Renal cortical epithelial cell (primary cell): ENCODE measurements at places on chromosomes 1 and 21. TPM values are rescaled to one million over a fixed set of nuclear protein-coding genes. Genes with fewer than 3 reads are reported as not detected.
A peak's percentile ranks its signal among the peaks of the same experiment; 100 is the strongest.

DNA sequence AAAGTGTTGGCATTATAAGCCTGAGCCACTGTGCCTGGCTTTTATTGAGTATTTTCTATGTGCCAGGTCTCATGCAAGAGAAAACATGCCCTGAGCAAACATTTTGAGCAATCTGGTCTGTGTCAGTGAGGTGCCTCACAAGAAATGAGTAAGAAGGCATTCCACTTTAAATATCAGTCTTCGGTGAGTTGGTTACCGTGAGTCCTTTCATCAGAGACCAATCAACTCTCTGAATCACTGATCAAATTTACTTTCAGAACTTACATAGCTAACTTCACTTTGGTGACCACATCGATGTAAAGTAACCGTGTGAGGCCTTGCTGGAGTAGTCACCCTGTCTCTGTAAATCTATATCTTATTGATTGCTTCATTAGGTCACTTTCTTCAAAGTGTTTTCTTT, 14.3 kb upstream of the DDX59 start:
- no peak for DNase-seq

DNA sequence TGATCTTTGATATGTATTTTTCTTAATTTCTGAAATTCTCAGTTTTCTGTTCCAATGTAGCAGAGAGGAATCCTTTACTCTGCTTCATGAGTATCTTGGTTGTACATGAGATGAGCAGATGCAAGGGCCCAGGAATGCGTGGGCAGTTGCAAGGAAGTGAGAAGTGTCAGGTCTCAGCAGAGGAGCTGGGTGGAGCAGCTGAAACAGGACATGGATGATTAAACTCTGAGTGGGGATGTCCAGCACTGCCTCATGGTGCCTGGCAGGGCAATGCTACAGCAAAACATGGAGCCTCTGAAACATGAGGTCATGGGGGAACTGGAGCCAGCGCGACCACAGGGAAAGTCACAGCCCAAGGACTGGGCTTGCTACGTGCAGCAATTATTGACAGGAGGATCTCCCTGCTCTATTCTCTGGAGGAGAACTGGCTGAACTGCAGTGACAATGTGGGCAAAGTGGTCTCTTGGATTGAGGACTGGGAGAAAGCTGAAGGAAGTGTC, 48.4 kb downstream of the COLGALT2 start:
- DNase-seq = peak; percentile 76

GRCh38 chr1:180137776-180138175, 16.9 kb upstream of the QSOX1 start:
- DNase-seq = no peak

DNA sequence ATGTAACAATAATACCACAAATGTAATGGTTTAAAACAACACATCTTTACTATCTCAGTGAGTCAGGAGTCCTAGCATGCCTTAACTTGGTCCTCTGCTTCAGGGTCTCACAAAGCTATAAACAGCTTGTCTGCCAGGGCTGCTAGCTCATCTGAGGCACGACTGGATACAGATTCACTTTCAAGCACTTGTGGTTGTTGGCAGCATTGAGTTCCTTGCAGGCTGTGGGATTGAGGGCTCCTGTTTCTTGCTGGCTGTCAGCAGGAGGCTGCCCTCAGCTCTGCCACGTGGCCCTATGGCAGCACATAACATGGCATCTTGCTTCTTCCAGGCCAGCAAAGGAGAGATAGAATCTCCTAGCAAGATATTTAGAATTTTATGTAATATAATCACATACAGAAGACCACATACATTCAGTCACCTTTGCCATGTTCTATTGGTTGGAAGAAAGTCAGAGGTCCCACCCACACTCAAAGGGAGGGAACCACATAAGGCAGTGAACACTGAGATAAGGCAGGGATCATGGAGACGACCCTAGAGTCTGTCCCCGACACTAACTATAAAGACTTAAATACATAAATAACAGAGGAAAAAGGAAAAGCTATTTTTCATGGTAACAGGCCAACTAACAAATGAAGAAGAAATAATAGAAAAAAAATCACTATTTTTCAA, 18.9 kb upstream of the IPP start:
- no peak for DNase-seq

Gene BEND5
- total RNA-seq = 1.9 and 6.0 TPM in 2 replicates

Gene EFCAB7
- 8.5 and 15.1 TPM in 2 replicates for total RNA-seq

Gene LRRC38
- not detected in 2 replicates for total RNA-seq

Gene KCNQ4
- 0.20 and 0.87 TPM in 2 replicates for total RNA-seq

Gene OR2G6
- 0.05 TPM in 1 of 2 replicates, not detected in the other for total RNA-seq
